Upper lobe of right lung (tissue), 1 donor: ENCODE measurements at places on chromosomes 3 and 15.

DNA sequence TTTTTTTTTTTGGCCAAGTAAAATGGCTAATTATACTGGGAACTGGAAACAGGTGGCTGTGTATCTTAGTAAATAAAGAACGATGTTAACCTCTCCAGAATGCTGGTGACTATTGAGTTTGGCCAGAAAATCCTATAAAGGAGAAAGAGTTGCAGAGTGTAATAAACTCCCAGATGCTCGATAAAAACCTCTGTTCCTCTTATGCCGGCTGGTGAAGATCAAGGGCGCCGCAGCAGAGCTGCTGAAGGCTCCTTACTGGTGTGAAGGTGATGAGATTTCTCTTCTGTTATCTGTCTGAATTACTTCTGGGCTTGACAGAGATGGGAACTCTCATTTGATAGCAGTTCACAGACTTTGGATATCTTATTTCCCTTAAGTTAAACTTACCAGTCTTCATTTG lies 104.6 kb downstream of the PTPRG start:
- no peak for DNase-seq

DNA sequence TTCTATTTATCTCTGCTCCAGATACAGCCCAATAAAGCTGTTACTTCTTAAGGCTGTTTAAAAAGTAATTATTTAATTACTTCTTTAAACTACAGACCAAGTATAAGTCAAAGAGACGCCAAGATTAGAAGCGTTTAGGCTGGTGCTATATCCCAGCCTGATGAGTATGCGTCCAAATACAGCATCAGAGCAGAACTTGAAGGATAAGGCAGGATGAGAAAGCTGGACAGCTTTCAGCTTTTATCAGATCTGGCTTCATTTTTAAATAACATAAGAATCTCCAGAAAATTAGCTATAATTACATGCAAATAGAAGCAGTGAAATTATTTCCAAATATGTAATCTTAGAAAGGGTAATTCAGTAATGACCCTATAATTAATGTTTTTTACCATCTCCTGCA lies 110.3 kb upstream of the MYO5C start:
- no peak for DNase-seq

GRCh38 chr3:177431525-177432176 lies 234.4 kb upstream of the TBL1XR1 start:
- no peak for DNase-seq

DNA sequence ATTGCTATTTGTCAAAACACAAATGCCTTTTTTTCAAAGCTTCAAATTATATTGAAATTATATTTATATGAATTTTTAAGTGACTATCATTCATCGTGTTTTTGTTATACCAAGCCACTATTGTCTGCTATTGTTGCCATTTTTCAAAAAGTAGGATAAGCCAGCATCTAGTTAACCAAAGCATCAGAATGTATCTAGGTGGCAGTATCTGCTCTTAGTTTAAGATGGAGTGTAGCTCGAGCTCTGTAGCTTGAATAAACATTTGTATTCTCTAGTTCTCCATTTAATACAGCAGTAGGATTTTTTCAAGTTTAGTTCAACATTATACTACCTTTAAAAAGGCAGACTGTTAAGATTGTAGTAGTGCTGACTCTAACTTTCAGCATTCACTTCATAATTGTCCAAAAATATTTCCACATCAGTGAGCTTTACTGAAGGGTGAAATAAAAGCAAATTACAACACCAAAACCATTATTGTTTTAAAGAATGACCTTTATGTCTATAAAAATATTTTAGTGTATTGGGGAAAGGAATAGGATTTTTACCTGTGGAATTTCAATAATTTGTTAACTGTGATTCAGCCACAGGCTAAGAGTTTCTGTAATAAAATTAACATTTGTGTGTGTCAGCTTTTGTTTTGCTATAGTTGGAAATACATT lies 19.6 kb upstream of the C15orf61 start:
- DNase-seq = no peak

DNA sequence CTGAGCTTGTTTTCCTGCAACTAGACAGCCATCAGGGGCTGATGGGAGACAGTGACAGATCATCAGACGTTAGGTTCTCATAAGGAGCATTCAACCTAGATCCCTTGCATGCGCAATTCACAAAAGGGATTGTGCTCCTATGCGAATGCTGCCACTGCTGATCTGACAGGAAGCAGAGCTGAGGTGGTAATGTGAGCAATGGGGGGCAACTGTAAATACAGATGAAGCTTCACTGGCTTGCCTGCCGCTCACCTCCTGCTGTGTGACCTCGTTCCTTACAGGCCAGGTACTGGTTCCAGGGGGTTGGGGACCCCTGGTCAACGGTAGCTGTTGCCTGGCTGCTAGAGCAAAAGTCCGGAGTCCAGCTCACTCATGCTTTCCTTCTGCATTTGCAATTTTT lies 26.4 kb upstream of the KCNAB1 start:
- DNase-seq = no peak

- DNase-seq = no peak
Observed at GRCh38 chr3:86837871-86838270, 153.1 kb downstream of the VGLL3 start.

DNA sequence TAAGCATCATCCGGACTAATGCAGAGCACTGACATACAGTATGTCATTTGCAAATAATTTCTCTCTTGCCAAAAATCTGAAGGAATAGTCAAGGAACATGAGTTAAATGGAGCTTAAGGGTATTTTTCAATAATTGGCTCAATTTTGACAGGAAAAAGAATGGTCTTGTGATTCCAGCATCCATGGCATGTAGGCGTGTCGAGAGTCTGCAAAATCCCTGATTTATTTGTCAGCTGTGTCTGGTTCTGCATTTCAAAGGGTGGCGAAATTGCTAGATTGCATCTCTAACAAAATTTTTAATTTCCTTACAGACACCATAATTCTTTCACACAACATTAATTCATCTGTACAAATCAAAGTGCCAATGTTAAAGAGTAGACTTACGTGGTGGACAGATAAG lies 65.4 kb upstream of the TBC1D23 start:
- DNase-seq = no peak

GRCh38 chr3:177488740-177489139 lies 291.5 kb upstream of the TBL1XR1 start:
- DNase-seq = no peak

GRCh38 chr15:41820791-41821423 lies 7.0 kb upstream of the JMJD7 start:
- no peak for DNase-seq

- no peak for DNase-seq
Observed at GRCh38 chr3:180408654-180409053, 193.3 kb upstream of the TTC14 start.

DNA sequence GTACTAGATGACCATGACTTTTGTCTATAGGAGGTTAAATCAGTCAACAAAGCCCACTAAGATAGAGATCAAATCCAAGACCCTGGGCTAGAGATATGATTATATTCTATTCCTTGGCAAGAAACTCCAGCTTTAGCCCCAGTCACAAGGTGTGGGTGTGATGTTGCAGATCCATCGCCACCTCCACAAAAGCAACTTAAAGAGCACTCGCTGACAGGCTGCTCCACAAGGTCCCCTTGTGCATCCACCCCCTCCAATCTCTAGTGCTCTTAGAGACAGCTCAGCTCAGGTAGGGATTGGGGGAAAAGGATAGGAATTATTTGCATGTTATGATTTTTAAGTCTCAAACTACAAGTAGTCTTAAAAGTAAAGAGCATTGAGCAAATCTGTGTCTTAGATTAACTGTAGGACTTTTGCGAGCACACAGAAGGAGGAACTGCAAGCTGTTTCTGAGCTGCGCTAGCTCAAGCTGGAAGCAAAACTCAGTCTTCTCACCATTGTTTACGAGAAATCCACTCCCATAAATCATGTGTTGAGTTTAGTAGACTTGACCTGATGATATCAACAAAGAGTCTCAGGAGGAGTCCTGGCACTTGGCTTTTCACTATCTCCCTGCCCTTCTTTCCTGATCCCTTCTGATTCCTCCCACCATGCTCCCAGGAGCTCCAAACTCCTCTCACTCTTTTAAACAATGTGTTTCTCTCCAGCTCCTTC lies 177.6 kb downstream of the STAC start:
- no peak for DNase-seq

- DNase-seq = no peak
Observed at GRCh38 chr3:111595232-111595631, at the start of gene ZBED2. Gene ZBED2, minus strand, starts transcription at chr3:111595346. Its CDS starts 1,145 bp downstream, at chr3:111594201.

- no peak for DNase-seq
Observed at GRCh38 chr3:22685597-22685996, 517.5 kb upstream of the UBE2E2 start.

GRCh38 chr3:157912514-157913451 lies 193.4 kb downstream of the SHOX2 start:
- DNase-seq = no peak

GRCh38 chr3:182690172-182690571 lies 103.1 kb upstream of the ATP11B start:
- DNase-seq = no peak

- DNase-seq = peak; percentile 68
Observed at GRCh38 chr3:169147238-169148008, 516.1 kb downstream of the MECOM start.
